ENCODE measurements at places on chromosomes 1 and 21.

- no peak for DNase-seq
Observed at GRCh38 chr1:180210008-180210620, 19.9 kb upstream of the LHX4 start.

DNA sequence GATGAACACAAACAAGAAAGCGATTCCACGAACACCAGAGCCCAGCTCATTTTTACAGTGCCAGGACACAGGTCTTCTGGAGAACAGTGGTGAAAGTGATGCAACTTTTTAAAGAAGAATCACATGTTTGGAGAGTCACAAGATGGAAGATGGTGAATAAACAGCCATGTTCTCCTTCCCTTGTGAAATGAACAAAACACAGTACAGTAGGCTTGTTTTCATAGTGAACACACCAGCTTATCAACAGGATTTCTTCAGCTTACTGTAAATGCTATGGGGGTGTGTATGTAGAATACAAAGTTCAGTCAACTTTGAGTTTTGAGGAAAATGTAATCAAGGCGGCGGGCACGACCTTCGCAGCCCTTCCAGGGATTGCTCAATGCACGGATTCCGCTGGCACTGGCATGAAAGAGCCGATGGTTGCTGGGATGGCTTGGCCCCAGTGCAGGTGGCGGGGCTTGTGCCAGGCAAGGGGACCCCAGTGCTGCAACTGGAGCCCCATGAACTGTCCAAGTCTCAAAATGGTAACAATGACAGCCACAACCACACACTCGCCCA lies 9.7 kb downstream of the TMPRSS3 start:
- no peak for DNase-seq

DNA sequence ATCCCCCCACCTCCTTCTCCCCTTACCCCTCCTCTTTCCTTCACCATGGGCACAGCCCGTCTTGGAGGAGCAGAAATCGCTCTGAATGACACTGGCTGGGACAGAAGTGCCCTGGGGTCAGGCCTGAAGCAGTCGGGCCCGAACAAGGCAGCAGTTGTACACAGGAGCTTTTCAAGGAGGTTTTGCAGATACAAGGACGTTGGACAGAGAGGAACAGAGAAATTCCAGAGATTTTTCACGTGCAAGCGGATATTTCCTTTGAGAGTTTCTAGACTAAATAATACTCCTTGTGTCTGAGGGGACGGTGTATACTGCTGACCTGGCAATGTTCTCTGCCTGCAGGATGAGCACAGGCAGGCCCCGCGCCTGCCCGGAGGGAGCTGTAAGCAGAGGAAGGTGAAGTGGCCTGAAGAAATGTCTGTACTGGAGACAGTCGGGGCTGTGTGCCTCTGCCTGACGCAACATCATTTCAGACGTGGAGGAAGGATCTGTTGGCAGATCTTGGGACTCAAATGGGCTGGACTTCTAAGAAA lies 95.3 kb upstream of the SLC25A33 start:
- DNase-seq: no peak

- DNase-seq: no peak
Observed at GRCh38 chr1:207944571-207944970, 33.6 kb upstream of the CD34 start.

- no peak for DNase-seq
Observed at GRCh38 chr21:29258626-29259338, 39.9 kb upstream of the BACH1 start.

GRCh38 chr1:32830092-32830852 lies 12.8 kb downstream of the S100PBP start:
- no peak for DNase-seq

DNA sequence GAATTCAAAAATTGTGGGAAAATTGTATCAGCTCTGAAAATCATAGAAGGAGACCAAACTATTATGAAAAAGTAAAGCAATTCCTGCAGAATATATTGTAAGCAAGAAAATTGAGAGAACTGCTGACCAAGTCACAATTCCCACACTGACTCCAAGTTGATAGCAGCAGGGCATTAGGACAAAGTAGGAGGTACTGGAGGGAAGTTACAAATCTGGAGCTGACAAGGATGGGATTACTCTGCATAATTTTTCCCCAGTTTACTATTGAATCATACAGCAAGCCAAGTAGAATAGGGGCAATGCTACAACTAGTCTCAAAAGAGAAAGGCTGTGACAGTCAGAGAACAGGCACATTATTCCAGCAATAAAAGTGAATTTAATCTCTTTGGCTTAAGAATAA lies 161.3 kb upstream of the USP25 start:
- no peak for DNase-seq

DNA sequence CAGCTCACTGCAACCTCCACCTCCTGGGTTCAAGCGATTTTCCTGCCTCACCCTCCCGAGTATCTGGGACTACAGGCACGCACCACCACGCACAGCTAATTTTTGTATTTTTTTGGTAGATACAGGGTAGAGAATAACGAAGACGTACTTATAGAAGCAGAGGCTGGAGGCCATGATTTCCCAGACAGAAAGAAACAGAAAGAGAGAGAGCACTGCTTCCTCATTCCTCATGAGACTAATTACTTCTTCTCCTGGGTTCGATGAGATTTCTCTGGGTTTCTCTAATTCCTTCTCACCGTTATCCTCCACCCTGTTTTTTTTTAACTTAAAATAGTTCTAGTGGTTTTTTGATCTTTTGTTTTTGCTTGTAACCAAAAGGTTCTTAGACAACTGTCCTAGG lies 23.4 kb upstream of the PTP4A2 start:
- no peak for DNase-seq

GRCh38 chr1:5509664-5510452 lies 482.4 kb downstream of the NPHP4 start:
- DNase-seq: peak; percentile 63

DNA sequence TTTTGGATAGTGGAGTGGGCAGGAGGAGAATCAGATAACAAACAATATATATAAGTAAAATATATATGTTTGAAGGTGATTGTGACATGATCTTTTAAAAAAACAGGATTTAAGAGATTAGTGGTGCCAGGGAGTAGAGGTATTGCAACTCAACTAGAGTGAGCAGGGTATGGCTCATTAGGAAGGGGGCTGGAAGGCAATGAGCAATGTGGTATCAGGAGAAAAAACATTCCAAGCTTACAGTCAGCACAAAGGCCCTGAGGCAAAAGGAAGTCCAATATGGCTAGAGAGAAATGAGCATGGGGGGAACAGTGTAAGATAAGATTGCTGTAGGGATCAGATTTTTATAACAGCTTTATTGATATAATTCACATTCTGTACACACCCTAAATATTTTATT lies 5.3 kb upstream of the GADD45A start:
- DNase-seq: no peak

DNA sequence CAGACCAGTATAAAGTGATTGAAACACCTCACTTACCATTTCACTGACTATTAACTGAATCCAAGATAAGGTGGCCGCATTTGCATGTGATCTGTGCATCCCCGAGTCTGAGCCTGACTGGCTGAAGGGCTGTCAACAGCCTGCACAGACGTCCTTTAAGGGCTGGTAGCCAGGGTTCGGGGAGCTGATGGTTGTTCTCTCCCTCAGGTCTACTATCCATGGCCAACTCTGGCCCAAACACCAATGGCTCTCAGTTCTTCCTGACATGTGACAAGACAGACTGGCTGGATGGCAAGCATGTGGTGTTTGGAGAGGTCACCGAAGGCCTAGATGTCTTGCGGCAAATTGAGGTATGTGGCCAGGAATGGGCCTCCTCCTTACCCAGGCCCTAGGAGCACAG lies 14.0 kb downstream of the PPIE start:
- DNase-seq: no peak

DNA sequence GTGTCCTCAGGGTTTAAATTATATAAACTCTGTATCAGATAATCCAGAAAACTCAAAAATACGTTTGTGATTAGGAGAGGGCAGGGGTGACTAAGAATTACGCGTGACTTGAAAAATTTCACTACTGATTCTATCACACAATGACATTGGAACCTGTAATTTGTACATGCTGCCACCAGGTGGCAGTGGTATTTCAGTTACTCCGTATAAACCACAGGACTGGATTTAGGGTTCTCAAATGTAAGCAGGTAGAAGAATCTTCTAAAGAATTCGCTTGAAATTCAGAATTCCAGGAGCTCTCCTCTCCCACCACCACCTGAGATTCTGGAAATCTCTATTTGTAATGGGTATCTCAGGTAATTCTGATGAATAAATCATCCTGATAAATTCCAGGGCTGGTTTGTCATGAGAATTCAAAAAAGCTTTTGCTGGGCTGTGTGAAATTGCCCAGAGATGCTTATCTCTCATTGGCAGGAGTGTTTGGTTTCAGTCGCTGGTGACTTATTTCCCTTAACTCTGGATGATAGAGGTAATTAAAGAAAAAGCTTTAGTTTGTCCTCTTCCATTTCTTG lies 1.7 kb upstream of the KRTAP7-1 start:
- peak; percentile 2 for DNase-seq

- DNase-seq: no peak
Observed at GRCh38 chr1:241413386-241413785, 56.4 kb upstream of the RGS7 start.

DNA sequence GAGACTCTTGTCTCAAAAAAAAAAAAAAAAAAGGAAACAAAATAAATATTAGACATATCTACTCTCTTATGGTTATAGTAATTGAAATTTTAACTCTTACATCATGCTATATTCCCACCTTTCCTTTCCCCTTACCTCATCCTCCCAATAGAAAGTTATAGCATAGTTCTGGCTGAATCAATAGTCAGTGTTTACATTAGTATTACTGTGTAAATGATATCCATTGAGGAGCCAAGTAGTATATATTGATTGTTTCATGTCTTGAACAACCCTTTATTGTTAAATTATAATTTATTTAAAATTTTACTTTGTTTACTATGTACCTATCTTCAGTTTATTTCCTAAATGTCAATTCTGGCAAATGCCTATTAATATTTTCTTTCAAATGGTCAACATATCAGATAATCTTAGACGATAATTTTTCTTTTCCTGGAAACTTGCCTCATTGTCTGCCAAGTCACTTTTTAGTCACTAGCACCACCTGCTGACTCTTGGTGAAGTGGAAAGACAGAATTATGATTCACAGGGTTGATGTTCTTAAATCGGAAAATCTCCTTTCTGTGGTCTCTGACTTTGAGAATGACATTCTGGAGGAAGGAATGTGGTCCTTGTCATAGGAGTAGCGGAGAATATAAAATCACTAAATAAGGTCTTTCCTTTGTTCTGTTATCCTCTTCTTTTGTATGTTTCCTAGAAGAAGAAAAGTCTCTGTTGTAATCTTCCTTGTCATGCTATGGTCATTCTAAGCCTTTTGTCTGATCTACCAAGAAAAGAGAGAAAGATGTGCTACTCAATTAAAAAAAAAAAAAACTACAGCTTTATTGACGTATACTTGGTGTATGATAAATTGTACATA lies 8.6 kb downstream of the HJV start:
- peak; percentile 7 for DNase-seq

DNA sequence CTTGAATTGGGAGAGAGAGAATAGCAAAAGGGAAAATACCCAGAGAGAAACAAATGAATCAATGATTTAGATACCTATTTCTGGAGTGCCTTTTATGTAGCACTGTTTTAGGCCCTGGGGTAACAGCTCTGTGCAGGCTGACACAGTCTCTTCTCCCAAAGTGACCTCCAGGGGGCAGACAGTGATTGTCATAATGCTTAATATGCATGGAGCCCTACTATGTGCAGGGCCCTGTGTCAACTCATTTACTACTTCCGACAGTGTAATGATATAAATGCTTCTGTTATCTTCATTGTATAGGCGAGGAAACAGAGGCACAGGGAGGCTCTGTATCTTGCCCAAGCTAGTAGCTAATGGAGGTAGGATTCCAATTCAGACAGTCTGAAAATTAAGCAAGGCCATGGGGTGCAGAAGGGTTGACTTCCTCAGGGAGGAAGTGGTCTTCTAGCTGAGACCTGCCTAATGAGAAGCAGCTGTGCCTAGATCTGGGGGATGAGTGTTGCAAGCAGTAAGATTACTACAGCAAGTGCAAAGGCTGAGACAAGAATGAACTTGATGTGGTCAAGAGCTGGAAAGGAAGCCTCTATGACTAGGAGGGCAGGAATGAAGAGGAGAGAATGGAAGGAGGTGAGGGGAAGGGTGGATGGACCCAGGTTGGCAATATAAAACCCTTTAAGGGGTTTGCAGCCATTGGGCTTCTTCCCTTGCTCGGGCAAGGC lies 16.2 kb upstream of the SERINC2 start:
- no peak for DNase-seq

DNA sequence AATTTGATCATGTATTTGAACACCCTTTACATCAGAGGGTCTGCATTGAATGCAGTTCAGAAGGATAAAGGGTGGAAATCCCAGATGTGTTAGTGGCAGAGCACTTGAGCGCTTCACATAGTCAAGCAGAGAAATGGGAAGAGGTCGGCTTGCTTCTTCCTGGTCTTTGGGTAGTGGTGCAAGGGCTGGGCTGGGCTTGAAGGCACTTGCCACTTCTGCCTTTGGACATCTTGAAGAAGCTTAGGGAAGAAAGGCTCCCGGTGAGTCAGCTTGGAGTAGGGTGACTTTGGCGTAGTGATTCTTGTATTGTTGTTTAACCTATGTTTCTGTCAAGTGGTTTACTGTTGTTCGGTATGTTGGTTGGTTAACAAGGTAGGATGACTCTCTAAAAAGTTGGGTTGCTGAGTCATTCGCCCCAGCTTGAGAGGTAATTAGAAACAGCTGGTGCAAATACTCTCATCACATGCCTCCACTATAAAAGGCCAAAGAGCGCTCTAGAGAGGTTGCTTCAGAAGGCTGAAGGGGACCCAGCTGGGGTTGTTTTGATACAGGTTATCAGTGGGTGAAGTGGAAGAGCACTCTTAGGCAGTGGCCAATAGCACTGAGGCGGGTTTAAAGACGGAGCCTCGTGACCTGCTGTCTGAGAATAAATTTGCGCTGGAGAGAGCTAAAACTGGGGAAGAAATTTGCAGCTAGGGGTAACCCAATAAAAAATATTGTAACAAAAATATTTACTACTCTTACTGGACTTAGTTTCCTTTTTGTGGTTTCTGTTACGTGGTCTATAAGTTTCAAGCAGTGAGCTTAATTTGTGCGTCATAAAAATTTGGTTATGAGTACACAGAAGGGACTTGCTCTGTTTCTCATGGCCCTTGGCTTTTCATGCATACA lies 1.4 kb downstream of the BACH1 start:
- no peak for DNase-seq

DNA sequence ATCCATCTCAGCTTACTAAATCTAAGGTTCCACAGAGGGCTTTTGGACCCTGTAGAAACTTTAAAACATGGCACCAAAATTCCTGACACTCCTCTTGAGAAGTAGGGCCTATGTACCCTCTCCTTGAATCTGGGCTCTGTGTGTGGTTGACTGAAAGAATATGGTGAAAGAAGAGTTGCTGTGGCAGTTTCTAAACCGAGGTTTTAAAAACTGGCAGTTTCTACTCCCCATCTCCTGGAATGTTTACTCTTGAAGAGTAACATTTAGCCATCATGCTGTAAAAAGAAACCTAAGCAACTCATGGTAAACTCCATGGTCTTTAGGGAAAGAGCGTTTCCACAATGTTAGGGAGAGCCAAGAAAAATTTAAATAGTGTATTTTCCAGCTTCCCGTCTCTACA lies 4.6 kb upstream of the CMPK1 start:
- DNase-seq: no peak
